ENCODE measurements at places on chromosomes 12 and 14.

DNA sequence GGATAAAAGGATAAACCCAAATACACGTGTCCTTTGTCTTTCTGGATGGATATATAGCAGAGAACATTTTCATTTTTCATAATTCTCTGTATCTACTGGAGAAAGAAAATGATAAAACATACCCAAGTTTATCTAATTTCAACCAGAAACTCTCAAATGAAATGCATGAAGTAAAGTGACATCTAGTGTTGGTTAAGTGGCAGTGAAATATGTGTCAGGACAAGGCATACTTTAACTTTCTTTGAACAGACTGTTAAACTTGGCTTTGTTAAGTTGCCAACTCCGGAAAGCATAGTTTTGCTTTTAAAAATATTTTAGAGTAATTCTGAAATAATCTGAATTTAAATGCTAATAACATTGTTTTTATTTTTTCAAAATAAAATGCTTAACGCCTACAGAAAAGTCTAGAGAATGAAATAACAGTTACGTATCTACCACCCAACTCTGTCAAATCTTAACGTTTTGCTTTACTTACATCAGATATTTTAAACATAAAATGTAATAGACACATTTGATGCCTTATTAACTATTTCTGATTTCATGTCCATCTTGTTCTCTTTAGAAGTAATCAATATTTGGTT, 25.2 kb upstream of the NTN4 start:
- DNase-seq = peak; percentile 27

DNA sequence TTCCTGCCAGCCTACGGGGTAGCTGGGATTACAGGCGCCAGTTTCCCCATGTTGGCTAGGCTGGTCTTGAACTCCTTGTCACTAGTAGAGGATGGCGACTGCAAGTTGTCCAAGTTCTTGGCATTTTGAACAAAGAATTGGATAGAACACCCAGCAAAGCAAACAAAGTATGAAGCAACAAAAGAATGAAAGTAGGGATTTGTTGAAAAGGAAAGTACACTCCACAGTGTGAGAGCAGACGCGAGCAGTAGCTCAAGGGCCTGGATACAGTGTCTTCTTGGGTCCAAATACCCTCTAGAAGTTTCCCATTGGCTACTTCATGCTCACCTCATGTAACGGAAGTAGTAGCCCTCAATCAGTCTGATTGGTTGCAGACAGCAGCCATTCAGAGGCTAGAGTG, 152.2 kb downstream of the CCER1 start:
- DNase-seq = no peak

GRCh38 chr12:65638324-65638723, 186.0 kb upstream of the HMGA2 start:
- no peak for DNase-seq

DNA sequence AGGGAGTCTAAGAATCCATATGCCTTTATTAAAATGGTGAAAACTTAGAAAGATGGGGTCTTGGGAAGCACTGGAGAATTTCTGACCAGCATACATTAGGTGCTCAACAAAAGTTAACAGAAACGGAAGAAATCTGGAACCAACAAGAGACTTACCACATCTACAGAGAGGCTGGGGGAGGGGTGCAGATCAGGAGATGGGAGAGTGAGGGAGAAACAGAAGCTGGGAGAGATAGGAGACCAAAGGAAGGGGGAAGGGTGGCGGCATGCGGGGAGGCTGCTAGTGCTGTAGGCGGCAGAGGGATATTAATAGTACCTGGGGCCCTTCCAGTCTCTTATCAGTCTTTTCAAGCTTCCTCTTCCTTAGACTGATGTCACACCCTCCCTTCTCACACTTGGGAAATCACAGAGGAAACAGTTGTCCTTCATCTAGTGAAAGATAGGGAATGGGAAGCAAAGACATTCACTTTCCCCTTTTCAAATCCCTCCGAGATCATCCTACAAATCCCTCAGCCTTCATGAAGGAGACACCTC, 18.1 kb downstream of the ZBTB39 start:
- DNase-seq = no peak

- DNase-seq = no peak
These were observed 11.9 kb downstream of the BDKRB1 start for GRCh38 chr14:96267916-96268315.

DNA sequence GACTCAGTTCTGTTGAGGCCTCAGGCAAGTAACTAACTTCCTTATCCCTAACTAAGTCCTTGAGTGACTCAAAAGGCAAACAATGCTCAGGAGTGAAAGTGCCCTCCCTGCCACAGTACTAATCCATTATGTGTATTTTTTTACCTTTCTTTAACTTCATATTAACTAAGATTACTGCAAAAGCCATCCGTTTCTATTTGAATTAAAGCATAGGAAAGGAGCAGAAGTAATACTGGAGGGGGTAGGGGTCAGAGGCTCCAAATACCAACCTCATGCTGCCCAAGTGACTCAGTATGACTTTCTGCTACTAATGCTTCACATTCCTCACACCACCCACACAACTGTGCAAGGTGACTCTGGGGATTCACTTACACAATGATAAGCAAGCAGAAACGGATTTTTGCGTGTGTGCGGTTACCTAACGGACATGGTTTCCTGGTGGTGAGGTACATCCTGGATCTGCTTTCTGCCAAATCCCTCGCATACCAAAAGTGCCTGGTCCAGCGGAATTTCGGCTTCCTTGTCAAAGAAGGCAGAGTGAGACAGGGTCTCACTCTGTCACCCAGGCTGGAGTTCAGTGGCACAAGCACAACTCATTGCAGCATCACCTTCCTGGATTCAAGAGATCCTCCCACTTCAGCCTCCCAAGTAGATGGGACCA, 25.1 kb downstream of the MOK start:
- no peak for DNase-seq

- no peak for DNase-seq
These were observed 7.0 kb downstream of the CCDC63 start for GRCh38 chr12:110853836-110854235.

DNA sequence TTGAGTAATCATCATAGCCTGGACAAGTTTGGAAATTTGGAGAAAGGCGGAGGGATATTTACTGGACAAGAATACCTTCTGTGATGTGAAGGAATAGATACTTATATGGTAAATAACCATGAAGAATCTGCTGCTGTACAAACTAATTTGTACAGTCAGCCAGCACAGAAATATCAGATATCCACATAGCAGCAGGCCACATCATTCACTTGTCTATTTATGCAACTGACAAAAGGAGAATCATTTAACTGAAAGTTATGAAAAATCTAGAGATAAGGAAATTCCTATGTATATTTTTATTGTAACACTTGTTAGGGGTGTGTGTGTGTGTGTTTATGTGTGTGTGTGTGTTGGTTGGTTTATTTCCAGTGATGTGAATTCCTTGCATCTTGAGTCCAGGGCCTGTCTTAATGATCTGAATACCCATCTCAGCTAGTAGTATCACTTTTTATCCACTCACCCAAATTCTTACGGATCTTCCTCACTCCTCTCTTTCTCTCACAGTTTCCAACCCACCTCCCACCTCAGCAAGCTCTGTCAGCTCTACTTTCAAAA, 10.5 kb upstream of the LRIG3 start:
- DNase-seq = no peak

DNA sequence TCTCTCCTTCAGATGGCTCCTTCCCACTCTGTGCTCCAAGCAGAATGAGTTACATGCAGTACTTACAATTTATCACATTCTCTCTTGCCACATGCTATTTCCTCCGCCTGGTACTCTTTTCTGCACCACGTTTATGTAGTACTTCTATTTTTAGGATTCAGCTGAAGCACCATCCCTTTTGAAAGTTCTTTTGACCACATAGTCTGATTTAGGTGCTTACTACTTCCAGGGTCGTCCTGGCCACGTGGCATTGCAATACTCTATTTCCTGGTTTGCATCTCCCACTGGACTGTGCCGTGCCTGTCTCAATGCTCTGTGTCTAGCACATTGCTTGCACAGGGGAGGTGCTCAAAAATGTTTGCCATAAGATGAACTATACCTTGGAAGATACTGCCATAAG, 16.3 kb upstream of the TBC1D30 start:
- peak; percentile 2 for DNase-seq

- DNase-seq = no peak
These were observed 4.4 kb downstream of the MSRB3 start for GRCh38 chr12:65282840-65283239.

GRCh38 chr12:66120477-66120876, 10.1 kb downstream of the LLPH start:
- DNase-seq = no peak

DNA sequence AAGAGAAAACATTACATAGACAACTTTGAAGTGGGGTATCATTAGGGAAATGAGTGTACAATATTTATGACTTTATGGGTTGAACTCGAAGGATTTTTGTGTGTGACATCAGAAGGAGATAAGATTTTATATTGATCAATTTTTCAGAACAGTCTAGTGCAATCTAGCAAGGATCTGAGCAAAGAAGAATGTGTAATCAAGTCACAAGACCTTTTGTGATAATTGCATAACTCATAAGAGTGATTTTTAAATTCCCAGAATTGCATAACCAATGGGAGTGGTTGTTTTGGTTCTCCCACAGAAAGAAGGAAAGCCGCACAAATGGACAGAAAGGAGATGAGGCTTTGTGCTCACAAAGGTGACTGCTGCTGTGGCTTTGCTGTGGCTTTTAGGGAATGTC, 441.8 kb upstream of the FLRT2 start:
- DNase-seq = no peak

DNA sequence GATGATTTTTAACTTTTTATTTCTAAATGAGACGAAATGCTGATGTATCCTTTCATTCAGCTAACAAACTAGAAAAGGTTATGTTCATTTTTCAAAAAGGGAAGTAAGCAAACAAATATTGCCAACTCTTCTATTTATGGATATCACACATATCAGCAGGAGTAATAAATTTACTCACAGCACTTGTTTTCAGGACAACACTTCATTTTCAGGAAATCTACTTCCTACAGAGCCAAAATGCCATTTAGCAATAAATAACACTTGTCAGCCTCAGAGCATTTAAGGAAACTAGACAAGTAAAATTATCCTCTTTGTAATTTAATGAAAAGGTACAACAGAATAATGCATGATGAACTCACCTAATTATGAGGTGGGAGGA, 139.6 kb downstream of the HMGA2 start:
- DNase-seq = no peak

- DNase-seq = no peak
These were observed 41.7 kb downstream of the NUAK1 start for GRCh38 chr12:106097011-106097410.

GRCh38 chr14:44960146-44960545, 1.6 kb downstream of the KLHL28 start:
- DNase-seq = peak; percentile 18

GRCh38 chr14:23375527-23376251, 1.2 kb upstream of the CMTM5 start:
- DNase-seq = no peak

DNA sequence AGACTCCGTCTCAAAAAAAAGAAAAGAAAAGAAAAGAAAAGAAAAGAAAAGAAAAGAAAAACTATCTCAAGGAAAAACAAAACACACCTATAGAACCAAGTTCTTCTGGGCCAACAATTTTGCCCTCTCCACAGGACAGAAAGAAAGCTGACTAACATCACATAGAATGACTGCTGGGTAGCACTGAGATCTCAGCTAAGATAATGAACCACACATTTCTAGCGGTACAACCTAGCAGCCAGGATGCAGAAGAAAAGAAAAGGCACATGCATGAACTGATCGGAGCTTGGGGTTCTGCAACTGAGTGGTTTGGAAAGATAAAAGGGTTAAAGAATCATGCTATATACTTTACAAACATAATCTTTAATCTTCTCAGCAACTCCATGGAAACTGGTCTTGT, 19.5 kb downstream of the TMED10 start:
- no peak for DNase-seq

DNA sequence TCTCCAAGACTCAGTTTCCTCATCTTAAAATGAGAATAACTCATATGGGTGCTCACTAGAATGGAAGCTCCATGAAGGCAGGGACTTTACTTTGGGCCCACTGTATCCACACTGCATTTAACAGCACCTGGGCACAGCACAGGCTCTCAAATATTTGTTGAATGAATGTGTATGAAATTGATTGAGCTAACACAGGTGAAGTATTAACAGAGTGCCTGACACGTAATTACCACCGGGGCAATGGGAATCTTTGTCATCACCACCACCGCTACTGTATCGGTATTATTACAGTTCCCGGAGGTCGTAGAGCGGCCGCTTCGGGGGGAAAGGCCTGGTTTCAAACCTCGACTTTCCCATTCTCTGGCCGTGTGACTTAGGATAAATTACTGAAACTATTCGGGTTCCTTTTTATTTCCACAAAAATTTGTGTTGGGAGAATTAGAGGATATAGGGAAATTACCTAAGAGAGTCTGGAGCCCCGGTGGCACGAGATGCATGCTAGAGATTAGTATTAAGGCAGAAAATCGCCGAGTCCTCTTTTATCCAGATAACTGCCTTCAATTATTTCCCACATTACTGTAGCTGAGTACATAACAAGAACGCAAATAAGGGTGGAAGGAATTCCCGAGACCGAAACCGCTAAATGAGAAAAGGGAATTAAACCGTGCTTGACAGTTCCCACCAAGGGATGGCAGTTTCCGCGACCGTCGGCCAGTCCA, 1.0 kb upstream of the RIC8B start:
- no peak for DNase-seq

GRCh38 chr12:58359084-58359483, 417.7 kb downstream of the ATP23 start:
- no peak for DNase-seq

- DNase-seq = no peak
These were observed 132.4 kb upstream of the CNTN1 start for GRCh38 chr12:40559865-40560264.

DNA sequence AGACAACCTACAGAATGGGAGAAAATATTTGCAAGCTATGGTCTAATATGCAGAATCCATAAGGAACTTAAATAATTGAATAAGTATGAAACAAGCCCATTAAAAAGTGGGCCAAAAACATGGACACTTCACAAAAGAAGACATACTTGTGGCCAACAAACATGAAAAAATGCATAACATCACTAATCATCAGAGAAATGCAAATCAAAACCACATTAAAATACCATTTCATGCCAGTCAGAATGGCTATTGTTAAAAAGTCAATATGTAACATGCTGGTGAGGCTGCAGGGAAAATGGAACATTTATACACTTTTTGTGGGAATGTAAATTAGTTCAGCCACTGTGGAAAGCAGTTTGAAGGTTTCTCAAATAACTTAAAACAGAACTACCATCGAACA, 945.4 kb upstream of the FLRT2 start:
- DNase-seq = no peak

- DNase-seq = no peak
These were observed 49.2 kb upstream of the PRPF39 start for GRCh38 chr14:45034730-45035129.

GRCh38 chr12:70422631-70423030, 56.5 kb downstream of the KCNMB4 start:
- no peak for DNase-seq

GRCh38 chr12:102372087-102372486, 108.3 kb downstream of the IGF1 start:
- DNase-seq = no peak

GRCh38 chr12:6959805-6960592, 8.8 kb downstream of the PTPN6 start:
- no peak for DNase-seq

GRCh38 chr12:15322164-15323061, at the start of gene PTPRO:
TSS of gene PTPRO (plus strand) at chr12:15322508.
- DNase-seq = no peak

All from OCI-LY7 (cell line).